ENCODE measurements at places on chromosomes 16 and 17. TPM values are rescaled to one million over a fixed set of nuclear protein-coding genes. Genes with fewer than 3 reads are reported as not detected.

OTOP3 gene
- total RNA-seq: not detected

HOXB9 gene
- not detected for total RNA-seq

TMC5 gene
- not detected for total RNA-seq

CTRB1 gene
- total RNA-seq: not detected

TBX4 gene
- not detected for total RNA-seq

ASGR2 gene
- total RNA-seq: not detected

EPX gene
- not detected for total RNA-seq

GIT1 gene
- total RNA-seq: 26.7 TPM

ODAD4 gene
- 0.56 TPM for total RNA-seq

HOXB1 gene
- not detected for total RNA-seq

SOX15 gene
- 5.6 TPM for total RNA-seq

ABCC12 gene
- total RNA-seq: not detected

FAM117A gene
- 15.1 TPM for total RNA-seq

PLXDC1 gene
- 9.3 TPM for total RNA-seq

ADAMTS18 gene
- total RNA-seq: not detected

ZKSCAN2 gene
- total RNA-seq: 5.3 TPM

IL21R gene
- 1.3 TPM for total RNA-seq

ZG16B gene
- total RNA-seq: not detected

HEXIM2 gene
- 6.8 TPM for total RNA-seq

MYH8 gene
- total RNA-seq: not detected

TPSD1 gene
- 0.63 TPM for total RNA-seq

PDILT gene
- not detected for total RNA-seq

CDK3 gene
- 2.0 TPM for total RNA-seq

CDRT15 gene
- not detected for total RNA-seq

SPATA22 gene
- total RNA-seq: 0.82 TPM

TPSAB1 gene
- total RNA-seq: 2.6 TPM

PDE6G gene
- total RNA-seq: not detected

TBC1D3E gene
- not detected for total RNA-seq

TMEM220 gene
- total RNA-seq: 5.5 TPM

MYH4 gene
- not detected for total RNA-seq

CCDC137 gene
- total RNA-seq: 3.8 TPM

HP gene
- 52.7 TPM for total RNA-seq

HOXB4 gene
- total RNA-seq: 0.52 TPM

SPIRE2 gene
- total RNA-seq: 0.90 TPM

C16orf96 gene
- total RNA-seq: not detected

SLC22A31 gene
- total RNA-seq: not detected

TBX21 gene
- total RNA-seq: not detected

HLF gene
- 36.9 TPM for total RNA-seq

PRDM7 gene
- total RNA-seq: not detected

NPIPB9 gene
- not detected for total RNA-seq

HBA2 gene
- total RNA-seq: 2,977 TPM

SDR42E1 gene
- 0.90 TPM for total RNA-seq

MEOX1 gene
- 3.9 TPM for total RNA-seq

CCL17 gene
- not detected for total RNA-seq

HEATR9 gene
- total RNA-seq: not detected

RCVRN gene
- 0.24 TPM for total RNA-seq
